Stimulated activated CD8-positive, alpha-beta memory T cell treated with anti-CD3 and anti-CD28 coated beads, Interleukin-4, amount 100 ng/mL, for 4 hours (primary cell): ENCODE measurements at places on chromosomes 12 and 14.

GRCh38 chr14:67941456-67942018 is 122.0 kb downstream of the RAD51B start:
- DNase-seq, result no peak

DNA sequence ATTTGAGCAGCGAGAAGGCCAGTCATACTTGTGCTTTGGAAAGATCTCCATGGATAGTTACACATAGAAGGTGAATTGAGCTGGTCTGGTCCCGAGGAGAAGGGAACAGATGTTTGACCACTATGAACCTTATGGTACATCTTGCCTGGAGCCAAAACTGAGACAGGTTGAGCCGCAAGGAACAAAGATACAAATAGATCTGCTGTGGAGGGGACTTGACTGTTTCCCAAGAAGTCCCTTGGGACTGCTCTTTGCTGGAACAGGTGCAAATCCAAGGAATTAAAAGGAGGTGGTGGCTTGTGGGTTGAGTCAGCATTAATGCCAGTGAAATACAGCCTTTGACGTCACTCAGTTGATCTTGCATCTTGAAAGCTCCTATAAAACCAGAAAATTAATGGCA is 68.8 kb upstream of the PRIMA1 start:
- no peak for DNase-seq

- DNase-seq, result no peak
Measured at GRCh38 chr12:70774055-70774454, 136.8 kb upstream of the PTPRB start.

- DNase-seq, result no peak
Measured at GRCh38 chr12:4974217-4974616, 64.5 kb downstream of the KCNA1 start.

GRCh38 chr14:37585971-37586796 is 8.9 kb downstream of the FOXA1 start:
- no peak for DNase-seq

DNA sequence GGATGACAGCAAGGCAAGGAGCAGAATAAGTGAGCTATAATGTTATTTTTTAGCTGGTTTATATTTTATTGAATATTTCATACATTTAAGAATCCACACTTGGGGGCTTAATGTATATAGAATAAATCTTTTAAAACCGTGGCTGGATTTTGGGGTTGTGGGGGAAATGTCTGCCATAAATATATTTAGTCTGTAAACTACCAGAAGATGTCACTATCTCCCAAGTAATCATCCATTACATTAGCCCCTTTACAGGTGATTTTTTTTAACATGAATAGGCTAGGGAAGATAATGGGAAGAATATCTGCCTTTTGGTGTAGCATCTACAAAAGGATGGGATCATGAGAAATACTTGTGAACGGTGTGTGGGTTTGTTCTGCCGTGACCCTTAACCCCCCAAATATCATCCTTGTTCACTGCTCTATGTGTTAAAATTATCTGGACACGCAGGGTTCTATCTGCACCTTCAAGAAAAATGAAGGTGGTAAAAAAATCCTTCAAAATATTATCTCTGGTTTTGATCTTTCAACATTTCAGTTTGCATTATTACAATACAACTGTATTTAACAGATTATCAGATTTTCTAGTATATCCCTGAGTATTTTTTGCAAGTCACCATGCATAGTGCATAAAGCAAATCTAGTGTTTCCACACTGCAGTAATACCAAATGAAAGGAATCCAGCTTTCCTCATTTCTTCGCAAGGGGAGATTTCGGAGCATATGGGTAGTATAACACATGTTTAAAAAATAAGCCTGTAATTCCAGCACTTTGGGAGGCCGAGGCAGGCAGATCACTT is 8.0 kb upstream of the SLC17A8 start:
- no peak for DNase-seq

DNA sequence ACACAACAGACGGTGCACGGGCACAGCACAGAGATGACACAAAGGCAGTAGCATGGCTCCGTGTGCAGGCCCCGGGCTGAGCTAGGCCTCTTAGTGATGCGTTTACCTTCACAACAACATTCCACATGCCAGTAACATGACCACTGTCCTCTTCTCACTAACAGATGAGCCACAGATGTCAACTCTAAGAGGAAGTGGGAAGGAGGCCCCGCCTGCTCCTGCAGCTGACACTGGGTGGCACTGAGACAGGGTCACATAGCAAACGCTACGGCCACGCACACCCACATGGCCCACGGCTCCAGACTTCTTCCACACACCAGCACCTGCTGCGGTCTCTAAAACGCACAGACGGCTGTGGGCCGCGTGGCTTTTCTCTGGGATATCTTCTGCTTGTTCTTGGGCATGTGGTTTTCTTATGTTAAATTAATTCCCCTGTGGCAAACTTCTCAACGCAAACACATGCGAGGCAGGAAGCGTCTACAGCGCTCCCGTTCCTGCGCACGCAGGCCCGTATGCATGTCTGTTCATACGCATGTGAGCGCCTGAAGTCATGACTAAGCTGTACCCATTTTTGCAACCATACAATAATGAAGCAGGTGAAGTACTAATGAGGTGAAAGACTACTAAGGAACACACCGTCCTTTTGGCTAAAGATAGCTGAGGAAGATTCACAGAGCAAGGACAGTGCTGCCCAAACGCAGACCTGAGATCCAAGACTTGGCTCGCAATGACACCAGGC is 26.8 kb downstream of the AMN start:
- no peak for DNase-seq

GRCh38 chr12:21234395-21234794 is 100.3 kb downstream of the SLCO1A2 start:
- DNase-seq, result no peak

DNA sequence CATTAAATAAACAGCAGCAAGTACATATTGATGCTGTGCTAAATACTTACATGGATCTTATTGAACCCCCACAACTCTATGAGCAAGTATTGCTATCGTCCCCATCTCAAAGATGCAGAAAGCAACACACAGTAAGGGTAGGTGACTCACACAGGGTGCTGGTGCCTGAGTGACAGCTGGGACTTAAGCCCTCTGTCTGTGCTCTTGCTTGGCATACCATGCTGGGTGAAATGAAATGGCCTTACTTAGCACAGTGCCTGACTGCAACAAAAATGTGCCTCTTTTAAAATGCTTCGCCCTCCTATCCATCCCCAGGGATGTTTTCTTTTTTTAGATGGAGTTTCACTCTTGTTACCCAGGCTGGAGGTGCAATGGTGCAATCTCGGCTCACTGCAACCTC is 788 bp downstream of the TEX52 start:
- no peak for DNase-seq
